ENCODE measurements at places on chromosomes 16 and 17.

- no peak for DNase-seq
Observed at GRCh38 chr16:53864819-53865493, 161.0 kb downstream of the FTO start.

DNA sequence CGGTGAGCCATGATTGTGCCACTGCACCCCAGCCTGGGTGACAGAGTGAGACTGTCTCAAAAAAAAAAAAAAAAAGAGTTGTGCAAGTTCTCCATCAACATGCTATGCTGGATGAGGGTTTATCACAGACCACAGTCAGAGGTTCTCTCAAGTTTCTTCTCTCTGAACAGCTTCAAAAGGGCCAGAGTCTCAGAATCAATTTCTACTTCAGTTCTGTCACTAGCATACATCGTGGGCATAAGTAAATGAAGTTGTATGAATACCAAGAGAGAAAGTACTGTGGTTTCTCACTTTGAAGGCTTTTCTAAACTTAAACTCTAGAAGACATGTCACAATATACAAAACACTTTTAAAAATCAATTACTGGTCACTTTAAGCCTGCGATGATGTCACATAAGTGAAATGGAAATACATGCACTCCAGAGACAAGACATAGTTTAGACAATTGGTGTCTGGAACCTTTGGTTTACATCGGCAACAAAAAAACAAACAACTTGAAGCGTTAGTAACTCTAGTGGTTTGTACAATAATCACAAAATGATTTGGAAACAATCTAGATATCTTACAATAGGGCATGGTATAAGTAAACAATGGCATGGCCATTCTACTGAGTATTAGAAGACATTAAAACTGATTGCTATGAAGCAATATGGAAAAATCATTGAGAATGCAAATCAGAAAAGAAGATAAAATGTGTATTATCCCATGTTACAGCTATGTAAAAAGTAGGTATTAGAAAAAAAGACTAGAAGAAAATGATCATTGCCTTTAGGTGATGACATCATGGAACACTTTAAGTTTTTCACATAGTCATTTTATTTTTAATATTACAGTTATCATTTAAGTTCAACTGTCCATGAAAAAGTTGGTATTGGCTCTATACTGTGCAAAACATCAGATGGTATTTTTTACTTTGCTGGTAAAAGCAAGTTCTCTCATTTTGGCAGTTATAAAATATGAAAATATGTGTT lies 232.3 kb downstream of the ZFHX3 start:
- DNase-seq = no peak

- no peak for DNase-seq
Observed at GRCh38 chr17:15777717-15778116, 45.6 kb downstream of the TBC1D26 start.

DNA sequence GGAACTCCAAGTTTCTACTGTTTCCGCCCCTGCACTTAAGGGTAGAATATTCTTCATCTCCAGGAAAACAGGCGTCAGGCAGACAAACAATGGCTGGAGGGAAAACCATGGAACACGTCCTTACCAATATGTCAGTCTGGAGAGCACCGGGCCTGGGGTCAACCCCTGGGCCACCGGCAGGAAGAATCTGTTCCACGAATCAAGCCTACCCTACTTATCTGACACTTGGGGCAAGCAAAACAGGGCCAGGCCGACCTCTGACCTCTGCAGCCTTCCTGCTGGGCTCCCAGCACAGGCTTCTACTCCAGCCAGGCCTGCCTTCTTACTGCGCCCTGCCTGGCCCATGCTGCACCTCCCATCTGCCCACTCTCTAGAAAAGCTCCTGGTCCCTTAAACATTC lies 10.1 kb downstream of the VAC14 start:
- no peak for DNase-seq

DNA sequence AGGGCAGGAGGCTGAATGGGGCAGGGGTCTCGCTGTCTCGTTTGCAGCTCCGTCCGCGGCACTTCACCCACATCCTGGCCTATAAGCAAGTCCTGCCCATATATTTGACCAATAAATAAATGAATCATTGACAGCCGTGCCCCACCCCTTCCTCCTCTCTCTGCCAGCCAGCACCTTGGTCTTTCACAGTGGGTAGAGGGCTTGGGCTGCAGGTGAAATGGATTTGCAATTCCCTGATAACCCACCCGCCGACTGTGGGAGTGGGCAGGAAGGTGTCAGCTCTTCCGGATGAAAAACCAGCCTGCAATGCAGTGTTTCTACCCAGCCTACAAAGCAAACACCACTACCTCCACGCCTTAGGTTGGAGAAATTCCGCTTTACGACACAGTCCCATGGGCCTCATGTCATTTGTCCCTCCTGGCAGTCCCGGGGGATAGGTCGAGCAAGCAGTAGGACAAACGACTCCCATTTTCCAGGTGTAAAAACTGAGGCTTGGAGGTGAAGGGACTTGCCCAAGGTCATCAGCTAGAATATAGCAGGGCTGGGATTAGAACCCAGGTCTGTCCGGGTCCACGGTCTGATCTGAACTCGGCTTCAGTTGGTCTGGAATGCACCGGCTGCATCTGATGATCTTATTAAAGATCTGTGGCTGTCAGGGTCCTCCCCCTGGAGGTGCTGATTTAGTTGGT lies 79.0 kb downstream of the ABCC1 start:
- no peak for DNase-seq

GRCh38 chr16:85638695-85639409 lies 25.7 kb downstream of the GSE1 start:
- no peak for DNase-seq

DNA sequence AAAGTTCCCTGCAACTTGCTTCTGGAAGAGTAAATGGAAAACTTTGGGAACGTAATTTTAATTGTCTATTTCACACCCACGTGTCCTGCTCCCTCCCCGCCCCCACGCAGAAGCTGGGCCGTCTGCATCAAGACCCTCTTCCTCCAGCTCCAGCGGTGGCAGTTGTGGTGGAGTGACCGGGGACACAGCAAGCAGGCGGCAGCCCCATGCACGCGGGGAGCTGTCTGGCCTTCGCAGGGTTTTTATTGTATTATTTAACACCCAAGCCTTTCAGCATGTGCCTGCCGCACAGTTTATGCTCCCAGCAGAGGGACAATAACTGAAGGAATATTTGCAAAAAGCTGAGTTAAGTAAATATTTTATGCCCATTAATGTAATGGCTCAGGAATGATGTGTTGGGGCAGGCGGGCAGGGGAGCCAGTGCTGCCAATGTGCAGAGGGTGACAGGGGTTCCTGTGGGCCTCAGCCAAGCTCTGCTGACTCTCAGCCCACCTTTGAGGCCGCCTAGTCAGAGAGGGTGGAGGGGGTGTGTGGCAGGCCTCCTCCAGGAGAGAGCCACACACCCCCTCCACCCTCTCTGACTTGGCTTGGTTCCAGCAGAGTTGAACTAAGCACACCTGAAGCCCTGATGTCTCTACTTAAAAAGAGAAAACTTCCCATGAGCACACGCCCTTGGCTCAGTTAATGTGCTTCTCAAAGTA lies 32.4 kb upstream of the ENPP7 start:
- DNase-seq = no peak

GRCh38 chr17:77356109-77356689 lies 215.4 kb downstream of the SEC14L1 start:
- no peak for DNase-seq

- DNase-seq = no peak
Observed at GRCh38 chr16:89708481-89708931, 7.0 kb upstream of the SPATA2L start.

DNA sequence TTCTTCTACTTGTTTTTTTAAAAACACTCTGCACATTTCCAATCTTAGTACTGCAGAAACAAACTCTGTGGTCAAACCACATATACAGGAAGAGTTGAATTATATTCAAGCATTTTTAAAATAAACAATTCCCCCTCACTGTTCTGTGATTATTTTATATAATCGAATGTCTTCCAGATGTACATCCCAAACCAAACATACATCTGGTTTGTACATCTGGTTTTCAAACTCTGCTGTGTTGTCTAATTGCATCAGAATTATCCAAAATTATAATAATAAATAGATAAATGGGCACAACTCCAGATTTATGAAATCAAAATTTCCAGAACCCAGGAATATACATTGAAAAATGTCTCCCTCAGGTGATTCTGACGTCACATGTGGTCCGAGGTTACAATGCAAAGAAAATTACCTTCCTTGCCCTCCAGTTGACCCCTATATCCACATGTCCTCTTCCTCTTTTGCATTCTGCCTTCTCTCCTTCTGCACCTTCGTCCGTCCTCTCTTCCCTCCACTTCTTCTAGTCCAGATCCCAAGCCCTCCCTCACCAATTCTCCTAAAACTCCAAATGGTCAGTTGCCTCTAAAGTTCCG lies 13.3 kb upstream of the CCDC144A start:
- DNase-seq = no peak

DNA sequence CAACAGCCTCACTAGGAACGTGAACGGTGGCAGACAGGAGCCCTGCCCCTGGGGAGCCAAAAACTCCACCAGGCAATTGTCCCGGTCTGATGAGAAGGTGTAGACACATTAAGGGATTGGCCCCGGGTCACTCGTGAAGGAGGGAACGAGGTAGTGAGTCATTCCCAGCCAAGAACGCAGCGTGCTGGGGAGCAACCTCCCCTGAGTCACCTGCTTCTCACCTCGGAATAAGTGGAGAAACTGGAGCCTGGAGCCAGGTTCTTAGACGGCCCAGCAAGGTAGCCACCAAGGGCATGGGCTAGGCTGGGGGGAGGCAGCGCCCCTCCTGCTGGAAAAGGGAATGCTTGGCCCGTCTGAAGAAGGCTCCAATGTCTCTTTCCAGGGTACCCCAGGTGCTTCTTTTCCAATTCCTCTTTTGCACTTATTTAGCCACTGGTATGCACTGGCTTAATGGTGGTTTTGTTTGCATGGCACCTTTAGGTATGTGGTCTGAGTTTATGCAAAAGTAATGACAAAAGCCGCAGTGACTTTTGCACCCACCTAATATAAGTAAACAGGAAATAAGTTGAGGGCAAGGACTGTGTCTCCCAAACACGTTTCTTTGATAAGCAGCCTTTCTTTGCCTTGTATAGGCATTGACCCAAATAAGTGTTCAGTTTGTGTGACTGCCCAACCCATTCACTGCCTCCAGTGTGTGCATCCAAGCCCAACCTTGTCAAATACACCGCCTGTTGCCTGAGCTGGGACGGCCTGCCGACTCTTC lies 1.8 kb upstream of the HELZ start:
- peak; percentile 75 for DNase-seq

GRCh38 chr17:82865774-82866395 lies 26.1 kb upstream of the ZNF750 start:
- no peak for DNase-seq

GRCh38 chr16:75343941-75344340 lies 89.4 kb downstream of the CFDP1 start:
- no peak for DNase-seq

DNA sequence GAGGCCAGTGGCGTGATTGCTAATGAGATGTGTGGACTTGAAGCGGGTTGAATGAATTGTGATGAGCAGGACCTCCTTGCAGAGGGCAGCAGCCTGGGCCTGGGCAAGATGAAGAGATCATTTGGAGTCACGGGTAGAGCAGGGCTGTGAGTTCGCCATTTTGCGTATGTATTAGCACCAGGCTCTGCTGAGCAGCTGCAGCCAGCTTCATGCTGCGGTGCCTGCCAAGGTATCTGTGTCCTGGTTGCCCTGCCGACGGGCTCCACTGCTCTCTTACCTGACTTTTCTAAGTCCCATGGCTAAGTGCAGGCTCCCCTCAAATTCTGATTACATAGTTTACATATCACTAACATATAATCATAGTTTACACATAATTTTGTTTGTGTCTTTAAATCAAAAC lies 295.7 kb downstream of the SNX29 start:
- no peak for DNase-seq
